SW480 (cell line): ENCODE measurements at places on chromosomes 6 and 20.

DNA sequence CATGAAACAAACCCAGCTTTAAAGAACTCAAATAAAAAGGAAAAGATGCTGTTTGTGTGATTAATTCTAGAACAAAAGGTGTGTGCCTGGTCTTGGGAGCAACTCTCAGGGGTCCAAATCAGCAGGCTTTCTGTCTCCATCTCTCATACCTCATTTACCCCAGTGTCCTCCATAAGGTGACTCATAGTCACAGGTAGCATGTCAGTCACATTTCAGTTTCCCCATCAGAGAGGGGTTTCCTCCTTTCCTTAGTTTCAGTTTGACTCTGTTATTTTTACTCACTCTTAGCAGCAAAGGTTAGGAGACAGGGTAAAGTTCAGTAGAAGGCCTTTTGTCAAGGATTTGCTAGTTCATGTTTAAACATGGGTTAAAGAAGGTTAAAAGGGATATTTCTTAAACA, 46.2 kb downstream of the OGFRL1 start:
- DNase-seq = no peak

- DNase-seq = no peak
Observed at GRCh38 chr6:154606860-154607259, 96.4 kb upstream of the CNKSR3 start.

DNA sequence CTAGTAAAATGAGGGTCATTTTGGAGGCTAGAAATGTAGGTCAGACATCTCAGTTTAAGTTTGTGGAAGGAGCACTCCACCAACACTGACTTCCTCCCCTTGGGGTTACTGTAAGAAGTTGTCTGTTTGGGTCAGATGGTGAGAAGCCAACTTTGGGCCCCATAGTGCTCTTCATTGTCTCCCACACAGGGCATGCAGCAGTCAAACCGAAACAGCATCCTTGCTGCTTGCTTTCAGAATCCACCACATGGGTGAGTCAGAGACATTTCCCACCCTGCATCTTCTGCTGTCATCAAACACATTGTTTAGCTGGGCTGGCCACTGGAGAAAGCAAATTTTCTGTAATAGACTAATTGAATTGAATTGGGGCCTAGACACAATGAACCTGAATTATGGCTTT, 16.8 kb downstream of the IL17F start:
- DNase-seq = no peak

DNA sequence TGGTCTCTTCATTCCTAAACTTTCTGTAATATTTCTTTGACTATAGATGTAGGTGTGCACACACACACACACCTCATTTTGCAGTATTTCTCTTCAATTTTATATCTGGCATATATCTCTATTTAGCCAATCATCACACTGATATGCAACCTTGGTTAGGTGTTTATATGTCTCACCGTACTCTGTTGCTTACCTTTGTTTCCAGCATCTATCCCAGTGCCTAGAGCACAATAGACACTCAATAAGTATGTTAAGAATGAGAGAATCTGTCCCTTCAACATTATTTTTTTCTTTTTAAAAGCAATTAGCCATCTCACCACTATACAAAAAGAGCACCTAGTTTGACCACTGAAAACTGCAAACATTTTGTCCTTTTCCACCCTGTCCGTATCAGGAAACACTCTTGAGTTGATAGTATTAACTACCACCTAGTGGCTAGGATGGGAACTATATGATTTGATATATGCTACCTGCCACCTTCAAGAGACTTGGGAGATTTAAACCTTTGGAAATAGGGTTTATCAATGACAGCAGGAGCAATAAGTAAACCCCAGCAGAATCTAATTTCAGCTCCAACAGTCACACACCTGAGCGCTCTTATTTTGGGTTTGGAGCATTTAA, 48.7 kb upstream of the RSPO3 start:
- DNase-seq = peak; percentile 30

DNA sequence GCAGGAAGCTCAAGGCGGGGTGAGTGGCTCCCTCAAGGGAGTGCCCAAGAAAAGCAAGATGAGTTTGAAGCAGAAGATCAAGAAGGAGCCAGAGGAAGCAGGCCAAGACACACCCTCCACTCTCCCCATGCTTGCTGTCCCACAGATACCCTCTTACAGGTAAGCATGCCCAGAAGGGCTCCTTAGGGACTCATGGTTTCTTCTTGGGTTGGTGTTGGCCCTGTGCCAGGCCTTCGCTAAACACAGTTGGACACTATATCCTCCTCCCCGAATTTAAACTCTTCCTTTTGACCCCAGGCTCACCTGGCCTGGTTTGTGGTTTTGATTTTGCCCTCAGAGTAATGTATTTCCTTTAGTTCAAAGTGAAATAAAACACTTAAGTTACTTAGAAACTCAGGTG, 5.1 kb downstream of the BRPF3 start:
- DNase-seq = no peak

- DNase-seq = no peak
Observed at GRCh38 chr20:58868795-58869194, 16.3 kb downstream of the GNAS start.

DNA sequence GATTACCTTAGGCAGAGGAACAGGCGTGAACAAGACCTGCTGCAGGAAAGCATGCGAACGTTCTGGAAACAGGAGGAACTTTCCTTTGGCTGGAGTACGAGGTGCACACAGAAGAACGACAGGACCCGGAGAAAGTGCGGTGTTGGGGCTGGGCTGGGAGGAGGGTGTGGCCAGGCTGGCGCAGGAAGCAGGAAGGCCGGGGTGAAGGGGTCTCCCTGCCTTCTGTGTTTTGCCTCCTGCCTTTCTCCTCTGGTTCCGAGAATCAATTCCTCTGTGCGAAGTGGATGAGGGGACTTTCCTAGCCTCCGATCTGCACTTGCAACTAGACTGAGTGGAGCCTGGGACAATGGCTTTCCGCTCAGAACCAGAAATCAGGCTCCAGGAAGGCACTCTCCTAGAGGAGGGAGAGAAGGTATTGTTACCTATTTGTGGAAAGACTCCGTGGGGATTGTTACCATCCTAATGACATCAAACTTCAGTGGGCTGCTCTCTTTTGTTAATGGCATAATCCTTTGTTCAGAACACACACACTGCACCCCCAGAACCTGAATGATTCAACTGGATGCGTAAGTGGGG, 22.9 kb upstream of the PLEKHG1 start:
- DNase-seq = no peak

- DNase-seq = peak; percentile 28
Observed at GRCh38 chr6:24126586-24127192, 674 bp downstream of the NRSN1 start.

- no peak for DNase-seq
Observed at GRCh38 chr6:39425346-39426072, 103.0 kb upstream of the KCNK16 start.

- no peak for DNase-seq
Observed at GRCh38 chr6:25041485-25042035, 105.8 kb upstream of the RIPOR2 start.

DNA sequence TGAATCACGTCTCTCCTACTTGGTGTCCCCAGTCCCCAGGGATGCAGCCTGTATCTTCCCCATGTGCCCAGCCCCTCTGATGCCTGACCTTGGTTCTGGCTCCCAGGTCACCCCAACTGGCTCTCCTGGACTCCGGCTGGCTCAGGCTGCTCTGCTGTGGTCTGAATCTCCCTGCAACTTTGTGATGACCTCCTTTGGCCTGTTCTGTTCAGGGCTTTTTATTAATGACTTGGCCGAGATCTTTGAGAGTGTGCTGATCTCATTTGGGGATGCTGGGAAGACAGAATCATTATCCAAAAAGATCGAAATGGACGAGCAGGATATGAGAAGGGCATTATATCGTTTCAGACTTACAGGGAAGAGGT, 67.4 kb downstream of the IGF2R start:
- no peak for DNase-seq
